Foreskin melanocyte (primary cell): ENCODE measurements at places on chromosomes 5 and 9.

DNA sequence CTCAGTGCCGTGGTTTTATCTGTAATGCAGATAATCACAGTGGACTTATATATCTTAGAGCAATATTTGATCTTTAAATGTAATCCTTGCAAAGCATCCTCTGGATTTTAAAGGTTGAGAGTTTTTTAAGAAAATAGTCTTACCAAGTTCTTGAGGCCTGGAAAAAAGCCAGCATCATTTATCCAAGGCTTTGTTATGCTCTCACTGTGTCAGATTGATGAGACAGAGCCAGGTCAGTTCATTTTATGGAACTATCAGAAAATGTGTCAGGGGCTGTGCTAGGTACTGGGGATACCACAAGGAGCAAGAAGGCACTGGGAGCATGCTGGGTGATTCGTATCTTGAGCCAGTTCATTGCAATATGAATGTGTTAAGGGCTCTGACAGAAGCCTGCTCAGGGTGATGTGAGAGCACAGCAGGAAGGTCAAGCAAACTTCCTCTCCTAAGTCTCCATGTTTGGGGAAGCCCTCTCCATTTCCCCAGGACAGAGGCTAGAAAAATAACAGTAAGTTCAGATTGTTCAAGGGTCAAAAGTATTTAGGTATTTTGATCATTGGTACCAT lies 19.7 kb downstream of the C7 start:
- DNase-seq, result no peak

- peak; percentile 41 for DNase-seq
Observed at GRCh38 chr9:32581512-32582143, 8.7 kb upstream of the NDUFB6 start.

DNA sequence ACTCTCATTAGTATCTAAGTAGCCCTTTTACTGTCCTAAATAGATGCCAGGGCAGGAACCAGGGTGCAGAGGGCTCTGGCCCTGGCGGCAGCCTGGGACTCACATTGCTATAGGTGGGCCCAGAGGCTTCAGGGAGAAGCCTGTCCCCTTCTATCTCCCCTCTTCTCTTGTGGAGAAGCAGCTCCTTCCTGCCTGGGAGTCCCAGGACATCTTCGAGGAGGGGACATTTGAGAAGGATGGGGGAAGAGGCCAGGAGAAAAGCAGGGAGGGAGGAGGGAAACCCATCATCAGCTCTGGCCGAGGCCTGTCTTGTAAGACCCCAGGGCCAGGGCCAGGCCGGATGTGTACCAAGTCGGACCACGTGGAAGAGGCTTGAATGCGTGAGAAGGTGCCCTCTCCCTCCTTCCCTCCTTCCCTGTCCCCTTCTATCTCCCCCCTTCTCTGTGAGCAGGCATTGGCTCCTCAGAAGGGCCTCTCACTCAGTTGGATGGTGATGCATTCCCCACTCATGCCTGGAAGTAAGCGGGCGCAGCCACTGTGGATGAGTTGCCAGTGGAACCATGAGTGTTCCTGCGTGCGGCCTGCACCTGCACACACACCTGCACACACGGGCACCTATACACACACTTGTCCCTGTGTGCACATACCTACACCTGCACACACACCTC lies 20.7 kb upstream of the LPCAT1 start:
- DNase-seq, result no peak

- DNase-seq, result peak; percentile 18
Observed at GRCh38 chr9:127637322-127637847, 25.3 kb downstream of the STXBP1 start.

- DNase-seq, result no peak
Observed at GRCh38 chr9:89536145-89536574, 38.2 kb upstream of the SEMA4D start.

- no peak for DNase-seq
Observed at GRCh38 chr9:34685591-34685990, 5.5 kb downstream of the CCL19 start.

GRCh38 chr9:27367921-27368315 lies 71.0 kb upstream of the EQTN start:
- no peak for DNase-seq

DNA sequence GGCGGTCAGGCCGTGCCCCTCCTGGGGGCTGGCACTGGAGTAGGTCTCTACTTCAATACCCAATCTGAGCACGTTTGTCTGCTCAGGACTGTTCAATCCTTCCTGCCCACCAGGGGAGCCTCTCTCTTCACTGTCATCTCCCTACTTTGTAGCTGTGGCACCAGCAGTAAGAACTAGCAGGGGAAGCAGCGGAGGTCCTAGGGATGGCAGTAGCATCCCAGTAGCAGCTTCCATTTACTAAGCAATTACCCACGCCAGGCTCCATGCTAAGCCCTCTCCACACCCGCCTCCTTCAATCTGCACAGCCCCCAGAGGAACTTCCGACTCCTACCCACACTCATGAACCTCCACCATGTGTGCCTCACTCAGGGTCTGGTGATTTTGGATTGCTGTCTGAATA lies 31.7 kb downstream of the FSTL4 start:
- no peak for DNase-seq

GRCh38 chr5:129631961-129632360 lies 115.9 kb upstream of the MINAR2 start:
- DNase-seq, result no peak

- DNase-seq, result no peak
Observed at GRCh38 chr9:96204853-96205252, 97.1 kb downstream of the HSD17B3 start.

GRCh38 chr9:111897601-111898137 lies 1.1 kb downstream of the UGCG start:
- DNase-seq, result no peak

GRCh38 chr5:44387921-44388320 lies 1.3 kb downstream of the FGF10 start:
- DNase-seq, result no peak

DNA sequence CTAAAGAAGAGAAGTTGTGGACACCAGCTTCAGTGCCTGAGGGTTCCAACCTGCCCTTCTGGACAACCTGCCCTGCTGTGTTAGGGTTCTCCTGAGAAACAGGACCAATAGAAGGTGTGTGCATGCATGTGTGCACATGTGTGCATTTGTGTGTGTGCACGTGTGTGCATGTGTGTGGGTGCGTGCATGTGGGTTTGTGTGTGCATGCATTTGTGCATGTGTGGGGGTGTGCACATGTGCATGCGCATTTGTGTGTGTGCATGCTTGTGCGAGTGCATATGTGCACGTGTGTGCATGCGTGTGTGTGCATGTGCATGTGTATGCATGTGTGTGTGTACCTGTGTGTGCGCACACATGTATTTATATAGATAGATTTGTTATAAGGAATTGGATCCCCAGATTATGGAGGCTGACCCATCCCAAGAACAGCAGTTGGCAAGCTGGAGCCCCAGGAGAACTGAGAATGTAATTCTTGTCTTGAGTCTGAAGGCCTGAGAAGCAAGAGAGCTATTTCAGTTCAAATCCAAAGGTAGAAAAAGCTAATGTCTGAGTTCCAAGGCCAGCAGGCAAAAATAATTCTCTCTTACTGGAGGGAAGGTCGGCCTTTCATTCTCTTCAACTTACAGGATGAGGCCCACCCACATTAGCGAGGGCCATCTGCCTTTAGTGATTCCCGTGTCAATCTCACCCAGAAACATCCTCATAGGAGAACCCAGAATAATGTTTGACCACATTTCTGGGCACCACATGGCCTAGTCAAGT lies 62.9 kb upstream of the SYNPO start:
- no peak for DNase-seq

- DNase-seq, result no peak
Observed at GRCh38 chr5:125413496-125414274, 667.2 kb upstream of the ZNF608 start.

- DNase-seq, result no peak
Observed at GRCh38 chr9:20082406-20082805, 293.6 kb upstream of the SLC24A2 start.

- DNase-seq, result no peak
Observed at GRCh38 chr9:105539452-105539851, 18.5 kb upstream of the FKTN start.

- no peak for DNase-seq
Observed at GRCh38 chr5:120538149-120538548, 74.0 kb downstream of the PRR16 start.

DNA sequence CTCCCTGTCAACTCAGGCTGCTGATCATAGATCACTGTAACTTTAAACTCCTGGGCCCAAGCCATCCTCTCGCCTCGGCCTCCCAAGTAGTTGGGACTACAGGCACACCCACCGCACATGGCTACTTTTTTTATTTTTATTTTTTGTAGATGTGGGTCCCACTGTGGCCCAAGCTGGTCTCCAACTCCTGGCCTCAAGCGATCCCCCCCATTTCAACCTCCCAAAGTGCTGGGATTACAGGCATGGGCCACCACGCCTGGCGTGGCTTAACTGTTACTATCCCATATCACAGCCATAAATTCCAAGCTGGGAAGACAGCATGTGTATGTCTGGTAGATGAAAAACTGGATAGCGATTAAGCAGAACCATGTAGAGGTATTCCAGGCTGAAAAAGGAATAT lies 1.0 kb downstream of the HDAC3 start:
- no peak for DNase-seq

DNA sequence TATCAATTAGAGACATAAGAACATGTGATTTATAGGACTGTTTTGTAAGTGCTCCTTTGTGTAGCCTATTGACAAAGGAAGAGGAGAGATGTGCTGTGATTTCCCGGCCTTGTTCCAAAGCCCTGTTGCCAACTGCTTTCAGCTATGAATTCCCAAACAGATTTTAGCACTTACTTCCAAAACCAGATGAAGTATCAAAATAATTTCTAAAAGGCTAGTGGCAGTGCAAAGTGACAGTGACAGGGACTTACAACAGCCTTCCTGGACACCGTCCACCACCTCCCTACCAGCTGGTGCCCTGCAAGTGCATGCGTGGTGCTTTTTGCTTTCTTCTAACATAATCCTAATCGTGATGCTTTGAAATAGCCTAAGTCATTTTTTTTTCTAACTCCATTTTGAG lies 254.1 kb upstream of the ACTBL2 start:
- no peak for DNase-seq

GRCh38 chr9:124863371-124863871 lies 1.5 kb downstream of the ARPC5L start:
- DNase-seq, result no peak

- DNase-seq, result no peak
Observed at GRCh38 chr5:172093965-172094364, 87.5 kb upstream of the FBXW11 start.

DNA sequence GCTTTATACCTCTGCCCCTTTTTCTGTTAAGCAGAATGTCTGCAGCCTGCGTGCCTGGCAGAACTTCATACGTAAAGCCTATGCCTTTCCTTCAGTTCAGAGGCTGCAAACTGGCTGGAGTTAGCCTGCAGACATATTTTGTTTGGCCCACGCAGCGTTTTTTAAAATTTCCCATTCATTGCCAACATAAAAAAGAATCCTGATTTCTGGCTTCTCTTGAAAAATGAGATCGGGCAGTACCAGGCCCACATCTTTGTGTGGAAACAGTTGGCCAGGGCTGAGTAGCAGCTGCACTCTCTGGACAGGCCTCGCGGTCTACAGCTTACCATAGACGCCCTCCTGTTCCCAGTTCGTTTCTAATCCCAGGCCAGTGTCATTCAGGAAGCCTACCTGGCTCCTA lies 104.4 kb downstream of the SMARCA2 start:
- DNase-seq, result no peak

- DNase-seq, result peak; percentile 55
Observed at GRCh38 chr5:71786337-71787055, 67.4 kb downstream of the CARTPT start.

- no peak for DNase-seq
Observed at GRCh38 chr5:43997647-43998272, 391.5 kb downstream of the FGF10 start.

DNA sequence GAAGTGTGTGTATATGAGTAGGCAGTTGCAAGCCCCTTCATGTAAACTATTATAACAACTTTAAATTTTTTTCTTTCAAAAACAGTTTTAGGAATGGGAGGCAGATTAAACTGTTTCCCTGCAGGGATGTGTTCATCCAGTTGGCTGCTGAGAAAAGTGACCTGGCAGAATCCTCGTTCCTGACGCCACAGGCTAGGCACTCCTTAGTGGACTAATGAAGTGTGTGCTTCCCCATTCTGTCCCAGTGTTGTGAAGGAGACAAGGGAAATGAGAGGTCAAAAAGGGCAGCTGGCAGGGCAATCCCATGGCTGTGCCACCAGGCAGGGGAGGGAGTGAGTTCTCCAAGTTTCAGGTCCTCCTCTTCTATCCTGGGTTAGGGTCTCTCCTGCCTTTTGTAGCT lies 59.8 kb downstream of the FOXD1 start:
- DNase-seq, result no peak
